ENCODE measurements at places on chromosomes 6 and 20.

- DNase-seq, result no peak
Observed at GRCh38 chr6:75438442-75439116, 55.0 kb downstream of the FILIP1 start.

GRCh38 chr6:31386977-31387376, 16.4 kb upstream of the MICA start:
- DNase-seq, result no peak

DNA sequence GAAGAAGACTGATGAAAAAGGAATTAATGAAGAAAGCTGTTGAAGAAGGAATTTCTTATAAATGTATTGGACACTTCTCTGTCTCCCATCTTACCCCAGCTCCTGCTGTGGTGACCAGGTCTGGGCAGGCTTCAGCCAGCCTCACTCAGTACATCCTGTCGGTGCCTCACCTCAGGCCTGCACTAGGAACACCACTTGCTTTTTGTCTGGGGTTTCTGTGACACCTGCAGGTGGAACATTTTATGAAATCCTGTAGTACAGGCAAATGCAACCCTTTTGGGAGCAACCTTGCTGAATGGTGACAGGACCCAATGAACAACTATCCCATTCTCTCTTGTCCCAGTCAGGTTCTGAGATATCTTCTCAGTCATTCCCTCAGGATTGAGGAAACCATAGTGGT, 129.7 kb downstream of the PRDM13 start:
- DNase-seq, result no peak

GRCh38 chr6:12851123-12851695, 134.6 kb downstream of the PHACTR1 start:
- DNase-seq, result no peak

DNA sequence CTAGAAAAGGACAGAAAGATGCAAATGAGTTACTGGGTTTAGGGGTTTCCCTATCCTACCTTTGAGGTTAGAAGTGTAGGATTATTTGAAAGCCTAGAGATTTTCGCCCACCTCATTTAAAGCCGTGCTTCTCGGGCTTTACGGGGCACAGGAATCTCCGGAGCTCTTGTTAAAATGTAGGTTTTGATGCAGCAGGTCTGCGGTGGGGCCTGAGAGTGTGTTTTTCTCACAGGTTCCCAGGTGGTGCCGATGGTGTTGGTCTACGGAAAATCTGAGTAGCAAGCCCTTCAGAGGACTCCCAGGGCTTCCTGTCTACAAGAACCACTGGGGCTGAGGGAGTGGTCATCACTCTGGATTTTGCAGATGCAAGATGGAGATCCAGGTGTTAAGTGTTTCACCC, 47.5 kb downstream of the TRAM2 start:
- DNase-seq, result no peak

GRCh38 chr6:26170951-26171841, 84.0 kb downstream of the HFE start:
- DNase-seq, result no peak

DNA sequence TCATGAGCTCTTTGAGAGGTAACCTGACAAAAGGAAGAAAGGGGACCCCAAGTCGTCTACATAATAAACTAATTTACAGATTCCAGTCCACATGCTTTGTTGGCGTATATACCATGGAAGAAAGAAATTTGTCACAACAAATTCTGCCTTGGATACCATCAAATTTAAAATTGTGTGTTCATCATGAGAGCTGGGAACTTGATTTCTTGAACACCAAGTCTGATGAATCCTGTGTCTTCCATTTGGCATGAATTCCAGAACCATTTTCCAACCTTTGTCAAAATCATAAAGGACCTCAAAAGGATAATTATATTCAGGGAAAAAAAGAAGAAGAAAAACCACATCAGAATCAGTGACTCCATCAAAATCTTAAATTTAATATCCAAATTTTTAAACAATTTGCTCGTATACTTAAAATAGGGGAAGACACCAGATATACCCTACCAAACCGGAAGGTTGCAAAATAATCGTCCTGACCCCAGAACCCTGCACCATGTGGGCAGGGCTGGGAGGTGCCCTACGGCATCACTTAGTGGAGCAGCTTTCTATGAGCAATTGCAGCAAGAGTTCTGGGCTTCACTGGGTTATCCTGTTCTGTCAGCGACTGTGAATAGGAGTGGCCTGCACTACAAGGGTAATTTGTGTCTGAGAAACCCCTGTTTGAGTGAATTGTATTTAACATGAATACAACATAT, 74.1 kb upstream of the INSM1 start:
- no peak for DNase-seq

- DNase-seq, result no peak
Observed at GRCh38 chr20:210809-211502, 16.1 kb upstream of the DEFB129 start.
